ENCODE measurements at places on chromosomes 11 and 22.
A peak's percentile ranks its signal among the peaks of the same experiment; 100 is the strongest.

GRCh38 chr22:24437741-24438328 lies 10.4 kb downstream of the ADORA2A start:
- DNase-seq: no peak

DNA sequence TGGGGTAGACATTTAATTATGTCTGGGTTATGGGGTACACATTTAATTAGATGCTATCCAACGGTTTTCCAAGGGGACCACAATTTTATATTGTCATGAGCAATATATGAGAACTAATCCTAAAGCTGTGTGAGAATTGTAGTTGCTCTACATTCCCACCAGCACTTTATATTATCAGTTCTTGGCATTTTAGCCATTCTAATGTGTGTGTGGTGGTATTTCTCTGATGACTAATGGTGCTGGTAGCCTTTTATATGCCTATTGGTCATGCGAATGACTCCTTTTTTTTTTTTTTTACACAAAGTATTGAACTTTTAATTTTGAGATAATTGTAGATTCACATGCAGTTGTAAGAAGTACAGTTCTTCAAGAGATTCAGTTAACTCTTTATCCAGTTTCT lies 26.2 kb downstream of the TMEM135 start:
- DNase-seq: no peak

DNA sequence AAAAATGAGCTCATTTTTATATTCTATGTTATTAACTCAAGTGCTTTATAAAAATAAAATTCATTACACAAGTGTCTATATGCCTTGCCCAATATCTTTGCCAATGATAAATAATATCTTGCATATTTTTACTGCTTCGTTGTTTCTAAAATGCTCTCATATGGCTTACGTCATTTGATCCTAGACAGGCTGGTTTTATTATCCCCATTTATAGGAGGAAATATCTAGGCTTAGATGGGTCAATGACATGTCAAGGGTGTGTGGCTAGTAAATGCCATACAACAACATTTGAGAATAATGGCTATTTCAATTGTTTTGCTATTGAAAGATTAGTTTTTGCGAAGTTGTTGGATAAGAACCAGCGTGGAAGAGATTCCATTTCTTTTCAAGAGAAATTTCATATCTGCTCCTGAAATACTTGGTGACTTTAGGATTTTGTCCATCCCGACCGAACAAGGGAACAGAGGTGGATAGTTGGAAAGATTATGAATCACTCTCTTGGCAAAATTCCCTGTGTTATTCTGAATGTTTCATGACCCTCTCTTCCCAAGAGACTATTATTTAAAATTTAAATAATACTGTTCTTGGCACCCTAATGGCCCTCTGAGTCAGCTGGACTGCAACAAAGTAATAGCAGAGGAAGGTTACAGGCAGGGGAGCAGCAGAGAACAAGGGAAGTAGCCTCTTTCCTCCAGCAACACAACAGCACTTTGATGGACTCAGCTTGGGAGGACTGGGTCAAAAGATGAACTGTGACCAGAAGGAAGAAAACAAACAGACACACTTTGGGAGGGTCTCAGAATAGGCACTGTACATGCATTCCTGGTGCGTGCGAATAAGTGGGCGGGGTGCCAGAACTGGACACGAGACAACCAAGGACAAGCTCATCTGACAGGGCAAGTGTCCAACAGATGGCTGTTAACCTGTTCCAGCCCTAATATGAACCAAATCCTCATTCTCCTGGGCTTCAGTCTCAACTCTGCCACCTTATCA lies 94.5 kb downstream of the ME3 start:
- no peak for DNase-seq

GRCh38 chr11:41190437-41191082 lies 268.9 kb downstream of the LRRC4C start:
- no peak for DNase-seq

GRCh38 chr22:29351891-29352290 lies 36.4 kb upstream of the RASL10A start:
- DNase-seq: no peak

DNA sequence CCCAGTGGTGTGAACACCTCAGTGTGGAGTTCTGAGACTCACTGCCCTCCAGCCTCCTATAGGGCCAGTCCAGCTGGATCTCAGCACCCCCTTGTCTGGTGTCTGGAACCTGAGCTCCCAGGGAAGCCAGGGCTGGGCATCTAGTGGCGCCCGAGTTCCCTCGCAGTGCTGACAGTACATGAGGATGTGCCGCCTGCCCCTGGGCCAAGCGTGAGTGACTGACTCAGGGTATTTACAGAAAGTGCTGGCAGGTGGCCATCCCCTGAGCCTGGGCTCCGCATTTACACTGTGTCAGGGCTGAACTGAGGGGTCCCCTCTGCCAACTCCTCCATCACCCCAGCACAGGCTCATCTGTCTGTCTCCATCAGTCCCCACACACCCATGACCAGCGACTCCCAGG lies 185.3 kb downstream of the BRD1 start:
- DNase-seq: no peak

DNA sequence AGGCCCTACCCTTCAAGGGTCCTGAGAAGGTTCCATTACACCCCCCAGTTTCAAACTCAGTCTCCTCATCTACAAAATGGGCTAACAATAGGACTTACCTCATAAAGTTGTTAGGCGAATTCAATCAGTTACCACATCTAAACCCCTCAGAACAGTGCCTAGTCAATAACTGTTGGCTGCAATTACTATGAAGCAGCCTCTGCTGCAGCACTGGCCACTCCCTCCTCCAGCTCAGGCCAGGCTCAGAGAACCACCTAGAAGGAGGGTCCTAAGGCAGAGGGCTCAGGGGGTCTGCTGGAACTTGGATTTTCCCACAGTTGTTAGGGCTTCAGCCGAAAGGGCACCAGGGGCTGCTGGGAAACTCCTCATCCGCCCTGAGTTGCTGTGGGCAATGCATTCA lies 4.7 kb downstream of the FADS3 start:
- DNase-seq: no peak

GRCh38 chr11:3111466-3111865 lies 53.6 kb downstream of the OSBPL5 start:
- DNase-seq: no peak

GRCh38 chr11:110366291-110366690 lies 63.5 kb upstream of the FDX1 start:
- no peak for DNase-seq

DNA sequence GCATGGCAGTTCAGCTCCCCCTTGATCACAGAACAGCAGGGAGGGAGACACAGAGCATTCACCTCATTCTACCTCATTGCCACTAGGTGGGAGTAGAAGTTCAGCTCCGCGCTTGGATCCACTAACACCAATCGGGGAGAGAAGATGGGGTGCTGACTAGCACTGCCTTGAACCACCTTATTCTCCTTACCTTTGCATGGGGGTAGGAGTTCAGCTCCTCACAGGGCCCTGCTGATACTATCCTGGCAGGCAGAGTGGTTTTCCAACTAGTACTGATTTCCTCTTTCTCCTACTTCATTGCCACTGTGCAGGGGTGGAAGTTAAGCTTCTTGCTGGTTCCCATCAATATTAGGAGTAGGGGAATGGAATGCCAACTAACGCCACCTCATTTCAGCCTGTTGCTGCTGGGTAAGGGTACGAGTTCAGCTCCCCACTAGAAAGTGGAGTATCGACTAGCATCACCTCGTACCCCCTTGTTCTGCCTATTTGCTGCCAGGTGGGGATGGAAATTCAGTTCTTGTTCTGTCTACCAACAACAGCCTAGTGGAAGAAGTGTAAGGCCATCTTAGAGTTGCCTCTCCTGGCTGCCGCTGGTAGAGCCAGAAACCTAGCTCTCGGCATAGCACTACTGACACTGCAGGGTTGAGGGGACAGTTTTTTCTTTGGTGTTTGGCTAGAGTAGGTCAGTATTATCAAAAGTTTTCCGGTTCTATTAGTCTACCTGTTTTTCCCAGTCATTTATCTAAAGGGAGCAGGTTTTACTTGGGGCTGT lies 550.9 kb upstream of the CCDC90B start:
- no peak for DNase-seq

- no peak for DNase-seq
Measured at GRCh38 chr22:31218565-31219262, 6.6 kb downstream of the LIMK2 start.

GRCh38 chr11:46601129-46601528 lies 7.3 kb upstream of the AMBRA1 start:
- DNase-seq: no peak

DNA sequence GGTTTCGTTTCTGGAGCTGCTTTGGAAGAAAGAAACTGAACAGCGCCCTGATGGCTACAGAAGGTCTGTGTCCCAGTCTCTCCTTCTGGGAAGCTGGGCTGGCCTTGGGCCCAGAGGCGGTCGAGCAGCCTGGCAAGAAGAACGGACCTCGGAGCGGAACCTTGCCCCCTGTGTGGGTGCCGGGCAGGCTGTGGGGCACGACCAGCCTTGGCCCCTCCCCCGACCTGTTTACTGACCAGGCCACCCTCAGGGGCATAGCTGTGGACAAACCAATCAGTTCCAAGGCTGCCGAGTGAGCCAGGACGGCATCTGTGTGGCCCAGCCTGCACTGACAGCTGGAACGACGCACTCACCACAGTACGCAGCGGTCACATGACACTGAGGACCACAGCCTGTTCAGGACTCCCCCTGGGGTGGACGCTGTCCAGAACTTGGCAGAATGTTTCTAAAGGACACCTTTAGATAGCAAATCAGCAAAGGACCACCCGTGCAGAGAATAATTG lies 7.2 kb downstream of the PIM3 start:
- no peak for DNase-seq

GRCh38 chr11:40178470-40178869 lies 1281.0 kb downstream of the LRRC4C start:
- no peak for DNase-seq

DNA sequence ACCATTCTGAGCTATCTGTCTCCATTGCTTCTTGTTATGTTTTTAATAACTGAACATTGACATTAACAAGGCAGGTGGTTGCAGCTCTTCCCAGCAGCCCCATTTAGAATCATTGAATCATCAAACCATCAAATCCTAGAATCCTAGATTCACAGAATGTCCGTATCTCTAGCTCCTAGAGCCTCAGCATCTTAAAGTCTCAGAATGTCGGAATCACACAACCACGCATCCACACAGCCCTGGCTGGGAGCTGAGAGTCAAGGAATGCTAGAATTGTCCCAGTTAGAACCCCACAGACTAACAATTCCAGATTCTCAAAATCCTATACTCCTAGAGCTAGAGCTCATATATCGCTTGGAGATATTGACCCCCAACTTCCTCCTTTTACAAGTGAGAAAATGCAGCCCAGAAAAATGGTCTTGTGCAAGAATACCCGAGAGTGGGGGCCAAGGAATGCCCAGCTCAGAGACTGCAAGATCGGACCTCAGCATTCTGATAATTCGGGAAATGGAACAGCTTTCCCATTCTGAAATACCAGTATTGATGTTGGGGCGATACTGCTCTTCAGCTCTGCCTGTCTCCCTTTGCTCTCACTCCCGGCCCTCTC lies 38.8 kb downstream of the PDE2A start:
- DNase-seq: no peak

DNA sequence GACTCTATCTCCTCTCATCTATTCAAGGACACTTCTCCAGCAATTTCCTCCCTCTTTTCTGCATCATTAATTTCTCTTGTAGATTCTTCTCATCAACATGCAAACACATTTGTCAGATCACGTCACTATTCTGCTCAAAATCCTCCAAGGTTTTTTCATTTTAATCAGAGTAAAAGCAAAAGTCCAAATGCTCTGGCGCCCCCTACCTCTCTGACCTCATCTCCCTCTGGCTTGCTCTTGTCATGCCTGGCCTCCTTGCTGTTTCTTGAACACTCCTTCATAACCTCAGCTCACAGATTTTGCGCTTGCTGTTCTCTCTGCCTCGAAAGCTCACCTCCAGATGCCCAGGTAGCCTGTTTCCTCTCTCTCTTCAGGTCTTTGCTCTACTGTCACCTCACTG lies 22.4 kb downstream of the RTCB start:
- DNase-seq: no peak

DNA sequence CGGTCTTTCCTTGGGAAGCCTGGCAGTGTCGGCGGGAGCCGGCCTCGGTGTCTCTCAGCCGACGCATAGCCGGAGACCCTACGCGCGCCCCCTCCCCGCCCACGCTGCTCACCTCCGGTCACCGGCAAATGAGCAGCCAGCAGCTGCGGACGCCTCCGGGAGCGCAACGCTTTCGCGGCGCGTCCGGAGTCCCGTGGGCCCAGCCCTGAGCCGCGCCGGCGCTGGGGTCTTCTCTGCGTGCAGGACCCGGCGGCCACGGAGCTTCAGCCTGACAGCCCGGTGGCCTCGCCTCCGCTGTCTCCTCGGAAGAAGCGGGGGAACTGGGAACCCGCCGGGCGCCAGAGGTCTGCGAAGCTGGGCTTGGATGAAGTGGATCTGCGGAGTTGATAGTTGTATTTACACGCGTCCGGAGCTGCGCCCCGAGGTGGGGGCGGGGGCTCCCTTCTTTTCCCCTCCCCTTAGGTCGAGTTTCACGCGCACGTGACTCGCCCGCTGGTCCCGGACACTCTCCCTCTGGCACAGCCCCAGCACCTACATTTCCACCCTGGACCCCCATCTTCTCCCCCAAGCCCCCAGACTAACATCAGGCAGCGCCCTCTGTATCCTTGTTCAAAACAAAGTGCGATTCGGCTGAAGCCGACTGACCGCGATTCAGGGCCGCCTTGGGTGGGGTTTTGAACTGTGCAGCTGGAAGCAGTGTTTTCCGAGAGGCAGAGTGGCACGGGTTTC lies at the start of gene SLC43A1:
TSS of gene SLC43A1 (minus strand) at position 371 of the 729 bp plus-strand sequence. CDS start 1,591 bp downstream, outside the sequence.
- peak; percentile 22 for DNase-seq

- DNase-seq: no peak
Measured at GRCh38 chr11:44955015-44955738, 4.5 kb upstream of the TP53I11 start.

- DNase-seq: no peak
Measured at GRCh38 chr22:32788904-32789624, 12.4 kb upstream of the TIMP3 start.

Data from stimulated activated CD4-positive, alpha-beta T cell treated with anti-CD3 and anti-CD28 coated beads, Interleukin-4, amount 100 ng/mL, for 48 hours (primary cell).